ENCODE measurements at places on chromosomes 7 and 10. TPM values are rescaled to one million over a fixed set of nuclear protein-coding genes. Genes with fewer than 3 reads are reported as not detected.

The COL17A1 gene
- not detected for total RNA-seq

The GHRHR gene
- not detected for total RNA-seq

The EBF3 gene
- 0.33 TPM for total RNA-seq

The PTF1A gene
- total RNA-seq, result not detected

The BTBD16 gene
- total RNA-seq, result not detected

The ZNF727 gene
- 1.2 TPM for total RNA-seq

The KLLN gene
- total RNA-seq, result not detected

The PPP1R3A gene
- total RNA-seq, result not detected

The SLIT1 gene
- not detected for total RNA-seq

The BAIAP2L1 gene
- 22.5 TPM for total RNA-seq
